ENCODE measurements at places on chromosomes 7 and 10.

GRCh38 chr10:75410132-75411005 is 8.8 kb upstream of the ZNF503 start:
- peak; percentile 31 for DNase-seq

GRCh38 chr10:4053940-4054339 is 268.9 kb upstream of the KLF6 start:
- no peak for DNase-seq

- DNase-seq, result no peak
Observed at GRCh38 chr7:101216001-101216859, 1.2 kb downstream of the PLOD3 start.

DNA sequence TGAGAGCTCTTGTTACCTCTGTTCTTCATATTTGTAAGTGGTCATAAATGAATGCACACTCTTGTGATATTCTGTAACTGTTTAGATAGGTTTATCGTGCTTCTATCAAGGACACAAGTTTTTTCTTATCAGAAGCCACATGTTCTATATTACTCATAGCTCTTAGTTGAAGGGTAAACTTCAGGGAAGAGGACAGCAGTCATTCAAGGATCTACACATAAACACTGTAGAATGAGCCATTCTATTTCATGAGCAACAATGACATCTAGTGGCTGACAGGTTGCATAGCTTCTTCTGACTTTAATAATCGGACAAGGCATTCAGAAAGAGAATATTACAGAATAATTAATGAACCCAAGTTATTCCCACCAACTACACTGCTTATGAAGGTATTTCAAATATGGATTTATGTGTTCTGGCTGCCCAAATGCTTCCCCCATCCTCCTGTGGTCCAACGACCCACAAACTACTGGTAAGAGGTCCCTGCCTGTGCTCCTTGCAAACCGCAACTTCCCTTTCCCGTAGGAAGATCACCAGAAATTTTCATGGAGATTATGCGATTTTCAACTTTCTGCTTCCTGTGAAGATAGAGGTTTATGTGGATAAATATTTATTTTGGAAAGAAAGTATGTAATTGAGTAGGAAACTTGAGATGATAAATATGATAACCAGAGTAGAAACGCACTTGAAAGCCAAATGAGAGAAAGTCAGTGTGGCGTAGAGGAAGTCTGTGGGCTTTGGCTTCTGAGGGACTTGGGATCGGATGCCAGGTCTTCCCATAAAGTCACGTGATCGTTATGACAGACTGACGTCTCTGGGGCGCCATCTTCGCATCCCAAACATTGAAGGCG is 16.8 kb upstream of the ABCB5 start:
- no peak for DNase-seq

DNA sequence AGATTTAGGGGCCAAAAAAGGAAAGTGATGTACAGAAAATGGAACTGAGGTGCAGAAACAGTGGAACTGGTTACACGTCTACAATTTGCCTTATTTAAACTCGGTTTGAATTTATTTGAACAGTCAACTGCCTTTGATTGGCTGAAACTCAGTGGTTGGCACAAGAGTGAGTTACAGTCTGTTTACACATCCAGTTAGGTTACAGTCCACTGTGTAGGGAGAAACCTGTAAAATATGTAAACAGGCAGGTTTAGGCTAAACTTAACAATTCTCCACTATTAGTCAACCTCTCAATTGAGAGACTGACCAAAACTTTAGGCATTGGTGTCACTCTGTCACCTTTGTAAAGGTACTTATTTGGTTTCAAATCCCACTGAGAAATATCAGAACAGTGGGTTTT is 40.3 kb upstream of the RELN start:
- DNase-seq, result no peak

- DNase-seq, result no peak
Observed at GRCh38 chr7:9125246-9125645, 691.8 kb downstream of the NXPH1 start.

- DNase-seq, result no peak
Observed at GRCh38 chr7:84043661-84044191, 150.9 kb downstream of the SEMA3A start.

DNA sequence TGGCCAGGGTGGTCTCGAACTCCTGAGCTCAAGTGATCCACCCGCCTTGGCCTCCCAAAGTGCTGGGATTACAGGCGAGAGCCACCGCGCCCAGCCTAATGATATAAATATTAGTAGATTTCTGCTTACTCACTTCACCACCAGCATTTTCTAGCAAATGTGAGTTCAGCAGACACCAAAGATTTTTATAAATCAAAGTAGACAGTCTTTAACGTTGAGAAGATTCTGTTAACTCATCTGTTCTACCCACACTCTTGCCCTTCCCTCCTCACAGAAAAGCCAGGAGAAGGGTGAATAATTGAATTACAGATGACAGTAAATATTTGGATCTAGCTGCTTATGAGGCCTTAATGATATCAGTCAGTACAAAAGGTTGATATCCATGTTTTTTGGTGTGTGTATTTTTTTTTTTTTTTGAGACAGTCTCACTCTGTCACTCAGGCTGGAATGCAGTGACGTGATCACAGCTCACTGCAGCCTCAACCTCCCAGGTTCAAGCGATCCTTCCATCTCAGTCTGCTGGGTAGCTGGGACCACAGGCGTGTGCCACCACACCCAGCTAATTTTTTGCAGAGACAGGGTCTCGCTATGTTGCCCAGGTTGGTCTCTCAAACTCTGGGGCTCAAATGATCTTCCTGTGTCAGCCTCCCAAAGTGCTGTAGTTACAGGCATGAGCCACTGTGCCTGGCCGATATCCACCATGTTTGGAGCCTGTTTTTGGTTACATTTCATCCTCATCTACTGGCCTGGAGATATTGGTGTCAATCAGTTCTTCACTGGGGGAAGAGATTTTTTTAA is 120.5 kb downstream of the CUX1 start:
- DNase-seq, result no peak

DNA sequence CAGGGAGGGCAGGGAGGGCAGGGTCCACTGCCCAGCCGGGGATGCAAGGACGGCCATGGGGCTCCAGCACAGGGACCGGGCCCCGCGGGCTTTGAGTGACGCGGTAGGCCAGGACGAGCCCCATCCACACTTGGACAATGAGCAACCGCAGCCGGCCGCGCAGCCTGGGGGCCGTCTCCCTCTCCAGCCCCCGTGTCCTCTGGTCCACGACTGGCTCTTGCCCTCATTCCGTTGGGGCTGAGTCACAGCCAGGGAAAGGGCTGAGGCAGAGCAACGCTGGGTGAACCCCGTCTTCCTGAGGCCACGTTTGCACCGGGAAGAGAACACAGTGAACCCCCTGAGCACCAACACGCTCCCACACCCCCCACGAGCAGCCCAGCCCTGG is 23.7 kb downstream of the SHH start:
- DNase-seq, result no peak
